ENCODE measurements at places on chromosomes 11 and 22.

DNA sequence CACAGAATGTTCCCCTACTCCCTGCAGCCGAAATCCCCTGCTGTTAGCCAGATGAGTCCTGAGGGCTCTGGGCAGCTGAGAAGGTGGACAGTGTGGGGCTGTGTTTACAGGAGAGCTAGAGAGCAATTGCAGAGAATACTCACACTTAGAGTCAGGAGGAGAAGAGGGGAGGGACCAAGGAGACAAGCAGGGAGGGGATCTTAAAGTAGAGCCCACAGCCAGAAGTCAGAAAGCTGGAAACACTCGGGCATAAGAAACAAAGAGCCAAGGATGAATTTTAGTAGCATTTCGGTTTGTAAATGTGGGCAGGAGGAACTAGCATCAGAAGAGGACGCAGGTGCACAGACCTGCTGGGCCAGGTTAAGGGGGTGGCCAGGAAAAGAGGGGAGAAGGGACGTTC is 1435.9 kb downstream of the BRD1 start:
- DNase-seq: no peak

GRCh38 chr22:32904044-32904443 is 102.5 kb downstream of the TIMP3 start:
- peak; percentile 54 for DNase-seq

DNA sequence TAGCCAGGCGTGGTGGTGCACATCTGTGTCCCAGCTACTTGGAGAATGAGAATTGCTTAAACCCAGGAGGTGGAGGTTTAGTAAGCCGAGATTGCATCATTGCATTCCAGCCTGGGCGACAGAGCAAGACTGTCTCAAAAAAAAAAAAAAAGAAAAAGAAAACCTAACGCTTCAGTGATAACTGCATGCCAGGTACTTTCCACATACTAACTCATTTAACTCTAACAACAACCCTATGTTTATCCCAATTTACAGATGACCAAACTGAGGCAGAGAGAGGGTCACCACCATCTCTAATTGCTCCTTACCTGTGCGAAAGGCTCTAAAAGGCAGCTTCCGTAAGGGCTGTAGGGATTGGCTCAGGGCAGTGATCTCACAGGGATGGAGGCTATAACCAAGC is 11.6 kb downstream of the PISD start:
- DNase-seq: peak; percentile 90

GRCh38 chr11:2513441-2513840 is 68.6 kb downstream of the KCNQ1 start:
- no peak for DNase-seq

GRCh38 chr11:75386942-75387630 is 12.2 kb upstream of the RPS3 start:
- DNase-seq: no peak

DNA sequence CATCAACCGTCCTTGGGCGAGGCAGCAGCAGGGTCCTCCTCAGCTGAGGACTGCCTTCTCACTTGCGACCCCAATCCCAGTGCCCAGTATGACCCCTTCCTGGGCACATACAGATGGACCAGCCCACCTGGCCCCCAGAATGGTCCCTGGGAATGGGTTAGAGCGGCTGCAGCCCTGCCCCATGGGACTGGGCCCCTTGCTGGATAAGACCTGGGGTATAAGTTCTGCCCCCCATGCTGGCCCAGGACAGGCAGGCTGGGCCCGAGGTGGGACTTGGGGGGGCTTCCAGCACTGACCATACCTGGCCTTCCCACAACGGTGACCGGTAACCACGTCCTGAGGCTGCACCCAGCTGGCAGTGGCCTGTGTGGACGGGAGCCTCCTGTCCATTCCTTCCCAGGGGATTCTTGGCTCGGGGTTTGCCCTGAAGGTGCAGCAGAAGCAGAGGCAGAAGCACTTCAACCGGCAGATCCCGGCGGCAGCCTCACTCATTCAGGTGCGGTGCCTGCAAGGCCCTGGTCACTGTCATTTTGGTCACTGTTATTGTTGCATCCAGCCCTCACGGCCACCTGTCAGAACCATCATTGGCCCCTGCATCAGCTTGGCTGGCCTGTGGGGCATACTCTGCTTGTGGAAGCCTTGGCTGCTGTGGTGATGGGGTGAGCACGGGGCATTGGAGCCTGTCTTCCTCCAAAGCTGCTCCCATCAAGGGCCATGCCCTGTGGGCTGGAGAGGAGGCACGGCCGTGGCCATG is 114.8 kb downstream of the KCNQ1OT1 start:
- DNase-seq: no peak

DNA sequence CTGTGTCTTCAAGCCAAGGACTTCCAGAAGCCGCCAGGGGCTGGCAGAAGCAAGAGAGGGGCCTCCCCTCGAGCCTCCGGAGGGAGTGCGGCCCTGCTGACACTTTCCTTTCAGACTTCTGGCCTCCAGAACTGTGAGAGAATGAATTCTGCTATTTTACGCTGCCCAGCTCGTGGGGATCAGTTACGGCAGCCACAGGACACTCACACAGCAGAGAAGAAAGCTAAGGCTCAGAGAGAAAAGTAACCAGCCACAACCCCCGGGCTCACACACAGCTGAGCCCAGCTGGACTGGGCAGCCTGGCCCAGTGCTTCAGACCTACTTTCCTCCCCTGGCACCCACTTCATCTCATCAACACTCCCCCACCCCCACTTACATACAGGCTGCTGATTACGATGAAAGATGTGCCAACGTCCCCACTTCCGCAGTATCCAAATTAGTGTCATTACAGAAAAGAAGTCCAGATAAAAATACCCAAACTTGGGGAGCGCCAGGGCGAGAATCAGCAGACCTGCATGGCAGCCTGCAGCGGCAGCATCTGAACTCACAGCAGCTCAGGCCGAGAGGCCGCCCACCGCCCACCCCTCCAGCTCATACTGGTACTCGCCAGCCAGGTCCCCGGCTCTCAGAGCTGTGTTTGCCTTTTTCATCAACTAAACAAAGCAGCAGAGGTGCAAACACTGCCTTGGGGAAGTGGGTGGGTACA is 15.3 kb downstream of the PHF21B start:
- no peak for DNase-seq

- no peak for DNase-seq
Observed at GRCh38 chr11:34277171-34277570, 80.6 kb downstream of the ABTB2 start.

GRCh38 chr11:126343051-126343450 is 12.4 kb upstream of the ST3GAL4 start:
- DNase-seq: no peak

DNA sequence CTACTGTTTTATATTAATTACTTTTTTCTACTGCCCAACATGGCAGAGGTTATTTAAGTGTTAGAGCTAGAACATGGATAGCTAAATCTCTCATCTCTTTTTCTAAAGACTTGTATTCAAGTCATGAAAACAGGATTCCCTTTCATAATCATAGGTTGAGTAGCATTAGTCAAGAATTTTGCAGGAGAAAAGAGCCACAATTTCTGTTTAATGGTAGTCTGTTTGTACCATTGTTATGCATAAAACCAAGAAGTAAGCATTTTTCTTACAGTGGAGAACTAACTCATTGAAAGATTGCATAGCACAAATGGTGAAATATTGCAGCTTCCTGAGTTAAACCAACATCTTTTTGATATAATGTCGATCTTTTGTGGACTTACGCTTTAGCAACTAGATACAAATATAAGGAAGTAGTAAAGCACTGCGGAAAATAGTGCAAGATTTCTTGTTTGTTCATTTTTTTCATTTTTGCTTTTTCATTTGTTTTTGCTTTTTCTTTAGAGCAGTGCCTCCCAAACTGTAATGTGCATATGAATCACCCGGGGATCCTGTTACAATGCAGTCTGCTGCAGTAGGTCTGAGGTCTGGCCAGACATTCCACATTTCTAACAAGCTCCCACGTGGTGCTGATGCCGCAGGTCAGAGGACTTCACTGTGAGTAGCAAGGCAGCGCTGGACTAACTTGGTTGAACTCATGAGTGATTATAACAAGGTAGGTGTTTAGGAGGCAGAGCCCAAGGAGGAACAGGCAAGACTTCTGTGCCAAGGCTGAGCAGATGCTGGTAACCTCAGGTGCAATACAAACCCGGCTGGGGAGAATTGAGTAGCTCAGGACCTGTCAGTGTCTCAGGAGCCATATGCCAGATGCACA is 4.6 kb downstream of the ETS1 start:
- peak; percentile 96 for DNase-seq

DNA sequence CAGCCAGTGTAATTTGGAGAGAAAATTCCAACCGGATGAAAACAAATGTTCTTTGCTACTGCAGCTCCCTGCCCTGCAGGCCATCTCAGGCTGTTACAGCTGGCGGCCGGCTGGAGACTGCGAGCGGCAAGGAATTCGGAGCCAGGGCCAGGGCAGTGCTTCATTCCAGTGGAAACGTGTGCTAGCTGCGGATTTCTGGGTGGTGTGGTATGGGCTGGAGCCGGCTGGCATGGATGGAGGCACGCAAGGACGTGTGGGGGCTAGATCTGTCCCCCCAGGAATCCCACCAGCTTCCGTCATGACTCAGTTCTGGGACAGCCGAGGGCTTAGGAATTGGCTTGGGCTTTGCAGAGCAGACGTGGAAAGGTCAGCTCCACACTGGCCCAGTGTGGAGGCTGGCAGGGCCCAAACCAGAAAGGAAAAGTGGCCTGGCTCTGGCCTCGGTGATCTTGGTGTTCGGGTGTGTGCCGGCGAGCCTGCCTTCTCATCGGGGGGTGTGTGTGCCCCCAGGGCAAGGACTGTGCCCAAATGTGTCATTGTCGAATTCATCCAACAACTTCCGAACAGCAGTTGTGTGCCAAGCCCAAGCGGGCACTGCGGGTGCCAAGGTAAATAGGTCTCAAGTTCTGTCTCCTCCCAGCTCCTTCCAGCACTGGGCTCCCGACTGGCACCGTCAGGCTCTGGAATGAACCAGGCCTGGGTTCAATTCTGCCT is 48.1 kb upstream of the SHISAL1 start:
- no peak for DNase-seq

GRCh38 chr11:93330446-93330984 is at the start of gene DEUP1:
Gene DEUP1, plus strand, starts transcription at chr11:93330742. Its CDS starts 1,518 bp downstream, at chr11:93332260.
- DNase-seq: peak; percentile 1

DNA sequence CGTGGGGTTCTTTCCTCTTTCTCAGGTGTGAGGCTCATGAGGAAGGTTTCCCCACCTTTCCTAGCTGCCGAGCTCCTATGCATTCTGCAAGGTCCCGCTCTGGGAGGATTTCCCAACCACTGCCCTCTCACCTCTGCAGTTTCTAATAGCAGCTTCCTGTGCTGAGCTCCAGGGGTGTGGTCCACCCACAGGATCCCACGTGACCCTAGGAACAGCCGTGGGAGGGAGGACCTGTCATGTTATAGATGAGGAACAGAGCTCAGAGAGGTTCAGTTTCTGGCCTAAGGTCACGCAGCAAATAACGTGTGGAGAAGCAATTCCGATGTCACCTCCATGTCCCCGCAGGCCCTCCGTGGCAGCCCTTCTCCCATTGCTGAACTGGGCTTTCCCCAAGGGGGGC is 38.5 kb downstream of the FLRT1 start:
- DNase-seq: peak; percentile 33

DNA sequence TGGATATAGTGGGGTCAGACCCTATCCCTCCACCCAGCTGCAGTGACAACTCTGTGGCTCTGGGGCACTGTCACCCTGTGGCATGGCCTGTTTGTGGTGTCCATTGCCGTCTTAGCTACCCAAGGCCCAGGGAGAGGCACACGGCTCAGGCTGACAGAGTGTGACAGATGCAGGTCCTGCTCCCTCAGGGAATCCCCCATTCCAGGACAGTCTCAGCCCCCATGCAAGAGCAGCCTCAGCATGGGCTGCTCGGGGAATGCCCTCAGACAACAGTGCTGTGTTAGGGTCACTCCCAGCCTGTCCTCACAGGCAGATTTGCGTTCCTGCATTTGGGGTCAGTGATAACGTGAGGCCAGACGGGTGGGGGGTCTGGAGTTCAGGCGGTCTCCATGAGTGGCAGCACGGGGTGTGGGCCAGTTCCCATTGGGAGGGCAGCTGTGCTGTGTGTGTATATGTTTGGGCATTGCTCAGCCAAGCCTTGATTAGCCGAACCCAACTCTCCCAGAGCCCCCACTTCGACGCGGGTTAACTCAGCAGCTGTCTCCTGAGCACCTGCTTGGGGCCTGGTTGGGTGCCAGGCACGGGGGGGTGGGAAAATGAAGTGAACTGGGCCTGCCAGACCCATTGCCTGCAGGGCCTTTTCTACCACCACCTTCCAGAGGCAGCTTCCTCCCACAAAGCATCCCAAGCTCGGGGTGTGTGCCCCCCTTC is 5.3 kb upstream of the KCNQ1OT1 start:
- no peak for DNase-seq

- DNase-seq: peak; percentile 37
Observed at GRCh38 chr11:69888483-69889181, 69.4 kb upstream of the FGF3 start.

- peak; percentile 41 for DNase-seq
Observed at GRCh38 chr22:25497181-25497641, 67.3 kb upstream of the GRK3 start.

DNA sequence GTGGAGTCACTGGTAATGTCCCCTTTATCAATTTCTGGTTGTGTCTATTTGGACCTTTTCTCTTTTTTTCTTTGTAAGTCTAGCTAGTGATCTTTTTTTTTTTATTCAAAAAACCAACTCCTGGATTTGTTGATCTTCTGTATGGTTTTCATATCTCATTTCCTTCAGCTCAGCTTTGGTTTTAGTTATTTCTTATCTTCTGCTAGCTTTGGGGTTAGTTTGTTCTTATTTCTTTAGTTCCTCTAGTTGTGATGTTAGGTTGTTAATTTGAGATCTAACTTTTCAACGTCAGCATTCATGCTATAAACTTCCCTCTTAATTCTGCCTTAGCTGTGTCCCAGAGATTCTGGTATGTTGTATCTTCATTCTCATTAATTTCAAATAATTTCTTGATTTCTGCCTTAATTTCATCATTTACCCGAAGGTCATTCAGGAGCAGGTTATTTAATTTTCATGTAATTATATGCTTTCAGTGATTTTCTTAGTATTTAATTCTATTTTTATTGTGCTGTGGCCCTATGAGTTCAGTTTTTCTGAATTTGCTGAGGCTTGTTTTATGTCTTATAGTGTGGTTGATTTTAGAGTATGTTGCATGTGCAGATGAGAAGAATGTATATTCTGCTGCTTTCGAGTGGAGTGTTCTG is 29.0 kb downstream of the PI4KA start:
- no peak for DNase-seq

GRCh38 chr11:26805001-26805400 is 83.1 kb upstream of the SLC5A12 start:
- DNase-seq: peak; percentile 50

DNA sequence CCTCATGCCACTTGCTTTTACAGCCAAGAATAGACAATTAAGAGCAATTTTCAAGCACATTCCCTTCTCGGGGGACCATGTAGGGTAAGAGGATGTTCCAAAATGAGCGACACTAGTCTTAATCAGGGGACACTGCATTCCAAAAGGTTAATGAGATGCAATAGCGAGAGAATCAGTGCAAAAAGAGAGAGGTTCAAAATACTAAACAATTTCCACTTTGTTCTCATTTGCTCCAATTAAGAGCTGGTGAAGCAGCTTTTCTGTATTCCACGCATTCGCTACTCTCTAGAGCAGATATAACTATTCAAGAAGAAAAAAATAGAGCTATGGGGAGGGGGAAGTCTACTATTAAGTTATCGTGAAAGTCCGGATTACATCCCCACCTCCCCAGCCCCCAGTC is 811 bp downstream of the LRRC4C start:
- no peak for DNase-seq

GRCh38 chr11:64499261-64500004 is 91.6 kb upstream of the SLC22A12 start:
- DNase-seq: no peak

GRCh38 chr11:7534042-7534378 is 20.2 kb downstream of the PPFIBP2 start:
- DNase-seq: no peak

Measured in amniotic epithelial cell (primary cell).